GM10248 (cell line): ENCODE measurements at places on chromosomes 1 and 21.

DNA sequence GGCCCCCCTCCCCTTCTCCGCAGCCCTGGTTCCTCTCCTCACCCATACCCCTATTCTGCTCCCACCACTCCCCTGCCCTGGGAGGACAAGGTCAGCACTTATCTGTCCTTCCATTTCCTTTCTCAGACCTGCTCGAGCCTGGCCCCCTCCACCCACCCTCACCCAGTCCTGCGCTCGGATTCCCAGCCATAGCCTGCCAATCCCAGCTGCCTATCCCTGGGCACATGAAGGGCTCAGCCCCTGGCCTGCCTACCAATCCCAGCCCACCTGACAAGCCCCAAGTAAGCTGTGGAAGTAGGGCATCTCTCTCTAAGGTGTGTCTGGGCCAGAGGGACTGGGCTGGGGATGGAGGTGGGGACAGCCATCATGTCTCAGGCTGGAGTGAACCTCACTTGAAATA lies 5.4 kb downstream of the BLACAT1 start:
- no peak for DNase-seq

- no peak for DNase-seq
These were observed 18.9 kb downstream of the SLC27A3 start for GRCh38 chr1:153793973-153794615.

GRCh38 chr1:167086033-167086432 lies 4.1 kb downstream of the GPA33 start:
- no peak for DNase-seq

- no peak for DNase-seq
These were observed 163.4 kb downstream of the ADGRL4 start for GRCh38 chr1:78843111-78843510.

GRCh38 chr1:77636864-77637263 lies 45.6 kb downstream of the ZZZ3 start:
- no peak for DNase-seq

GRCh38 chr1:234866007-234866866 lies 256.3 kb upstream of the IRF2BP2 start:
- DNase-seq = no peak

GRCh38 chr1:168252204-168252733 lies 26.5 kb downstream of the SFT2D2 start:
- no peak for DNase-seq

- no peak for DNase-seq
These were observed 7.4 kb upstream of the IGFN1 start for GRCh38 chr1:201183209-201183608.

- no peak for DNase-seq
These were observed 460.6 kb downstream of the DSCAM start for GRCh38 chr21:40386294-40386911.

GRCh38 chr1:109379422-109379821 lies 18.3 kb downstream of the SORT1 start:
- DNase-seq = no peak

GRCh38 chr1:168084396-168085231 lies 52.1 kb downstream of the GPR161 start:
- DNase-seq = peak; percentile 76

DNA sequence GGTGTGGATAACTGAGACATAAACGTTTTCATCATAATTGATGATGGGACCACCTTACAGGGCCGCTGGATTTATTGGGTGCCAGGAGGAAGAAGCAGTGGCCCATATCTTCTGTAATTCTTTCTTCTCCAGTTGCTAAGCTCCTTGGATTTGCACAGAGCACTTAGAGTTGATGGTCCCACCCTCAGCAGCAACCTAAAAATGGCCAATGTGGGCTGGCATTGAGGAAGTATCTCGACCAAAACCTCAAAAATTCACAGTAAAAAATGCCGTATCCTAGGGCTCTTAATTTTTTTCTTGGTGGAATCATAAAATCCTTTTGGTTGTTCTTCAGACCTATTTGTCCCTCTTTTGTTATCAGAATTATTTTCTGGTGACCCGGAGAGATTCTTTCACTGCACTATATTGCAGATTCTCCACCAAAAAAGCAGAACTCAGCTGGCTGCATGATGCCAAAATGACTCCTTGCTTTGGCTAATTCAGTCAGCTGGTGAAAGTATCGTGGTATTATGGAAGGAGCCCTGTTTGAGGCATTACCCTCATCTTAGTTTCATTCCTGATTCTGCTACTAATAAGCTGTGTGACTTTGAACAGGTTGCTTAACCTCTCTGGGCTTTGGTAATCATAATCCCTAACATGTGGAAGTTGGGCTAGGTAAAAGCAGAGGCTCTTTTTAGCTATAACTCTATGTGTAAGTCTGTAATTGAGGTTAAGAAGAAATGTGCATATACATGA lies 27.6 kb downstream of the KIRREL1 start:
- no peak for DNase-seq

DNA sequence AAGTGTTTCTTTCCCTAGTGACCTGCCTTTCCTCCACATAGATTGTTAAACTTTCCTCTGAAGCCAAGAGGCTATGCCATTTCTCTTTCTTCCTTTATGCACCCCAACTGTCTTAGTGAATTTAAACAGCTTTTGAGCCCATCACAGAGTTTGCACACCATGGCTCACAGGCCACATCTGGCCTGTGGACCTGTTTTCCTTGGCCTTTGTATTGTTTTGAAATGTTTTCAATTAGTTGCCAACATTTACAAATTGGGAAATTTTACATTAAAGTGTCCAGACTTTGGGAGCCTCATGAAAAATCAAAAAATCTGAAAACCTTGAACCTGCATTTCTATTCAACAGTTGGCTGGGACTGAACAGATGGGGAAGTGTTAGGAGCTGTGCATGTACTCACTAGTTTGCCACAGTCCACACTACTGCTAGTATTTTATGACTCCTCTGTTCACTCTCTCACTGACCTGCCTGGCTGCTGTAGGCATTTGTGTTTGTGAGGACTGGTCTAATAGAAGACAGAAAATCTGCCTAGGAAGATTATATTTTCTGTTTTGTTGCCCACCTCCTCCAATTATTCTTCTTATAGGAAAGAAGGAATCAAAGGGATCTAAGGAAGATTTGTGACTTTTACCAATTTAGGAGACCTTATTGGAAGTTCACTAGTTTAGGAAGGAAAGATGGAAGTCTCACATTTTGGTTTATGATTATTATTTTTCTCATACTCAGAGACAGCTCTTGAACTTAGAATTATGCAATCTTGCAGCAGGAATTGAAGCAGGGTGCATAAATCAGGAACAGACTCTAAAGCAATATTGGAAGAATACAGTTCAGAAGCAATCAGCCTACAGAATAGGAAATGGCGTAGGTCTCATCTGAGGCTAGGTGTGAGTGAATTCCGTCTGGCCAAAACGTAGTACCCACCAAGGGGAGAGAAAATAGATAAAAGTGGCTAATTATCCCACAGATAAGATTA lies 134.7 kb downstream of the HLX start:
- DNase-seq = no peak

- peak; percentile 65 for DNase-seq
These were observed 34.6 kb upstream of the S100A7 start for GRCh38 chr1:153494976-153495535.

DNA sequence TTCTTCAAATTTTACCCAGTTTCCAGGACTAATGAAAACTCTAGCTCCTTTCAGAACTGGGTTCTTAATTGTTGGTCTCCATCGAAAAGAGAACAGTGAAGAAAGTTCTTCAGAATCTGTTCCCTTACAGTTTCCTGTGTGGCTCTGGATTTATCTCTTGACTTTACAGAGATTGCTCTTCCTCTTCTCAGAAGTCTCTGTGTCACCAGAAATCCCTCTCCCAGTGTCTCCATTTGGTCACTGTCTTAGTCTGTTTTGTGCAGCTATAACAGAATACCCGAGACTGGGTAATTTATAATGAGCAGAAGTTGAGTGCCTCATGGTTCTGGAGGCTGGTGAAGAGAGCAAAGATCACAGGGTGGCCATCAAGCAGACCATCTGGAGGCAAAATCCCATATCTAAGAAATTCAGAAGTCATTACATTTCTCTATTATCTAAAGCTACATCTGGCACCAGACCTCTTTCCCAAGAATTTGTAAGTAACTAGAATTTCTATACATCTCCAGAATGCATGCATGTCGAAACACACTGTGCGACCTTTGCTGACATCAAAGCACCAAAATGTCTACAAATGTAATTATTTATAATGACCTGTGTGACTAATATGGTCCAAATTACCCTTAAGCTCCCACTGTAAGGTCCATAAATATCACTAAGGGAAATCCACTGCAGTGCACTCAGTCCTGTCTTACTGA lies 65.4 kb upstream of the KRTAP19-8 start:
- DNase-seq = no peak

DNA sequence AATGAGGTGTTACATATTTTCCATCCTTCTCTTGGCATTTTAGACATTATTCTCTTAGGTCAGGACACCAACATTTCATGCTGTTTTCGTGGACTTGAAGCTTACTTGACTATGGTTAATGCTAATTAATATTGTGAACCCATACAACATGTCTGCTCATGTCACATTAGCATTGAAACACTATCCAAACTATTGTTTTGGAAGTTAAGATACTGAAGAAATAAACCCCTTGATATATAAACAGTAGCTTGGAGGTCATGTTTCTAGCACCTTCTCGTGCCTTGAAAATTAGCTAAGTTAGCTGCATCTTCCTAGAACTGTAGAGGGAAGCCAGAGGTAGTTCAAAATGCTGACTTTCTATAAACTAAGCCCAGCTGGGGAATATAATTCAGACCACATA lies 288.8 kb downstream of the LTN1 start:
- DNase-seq = no peak

DNA sequence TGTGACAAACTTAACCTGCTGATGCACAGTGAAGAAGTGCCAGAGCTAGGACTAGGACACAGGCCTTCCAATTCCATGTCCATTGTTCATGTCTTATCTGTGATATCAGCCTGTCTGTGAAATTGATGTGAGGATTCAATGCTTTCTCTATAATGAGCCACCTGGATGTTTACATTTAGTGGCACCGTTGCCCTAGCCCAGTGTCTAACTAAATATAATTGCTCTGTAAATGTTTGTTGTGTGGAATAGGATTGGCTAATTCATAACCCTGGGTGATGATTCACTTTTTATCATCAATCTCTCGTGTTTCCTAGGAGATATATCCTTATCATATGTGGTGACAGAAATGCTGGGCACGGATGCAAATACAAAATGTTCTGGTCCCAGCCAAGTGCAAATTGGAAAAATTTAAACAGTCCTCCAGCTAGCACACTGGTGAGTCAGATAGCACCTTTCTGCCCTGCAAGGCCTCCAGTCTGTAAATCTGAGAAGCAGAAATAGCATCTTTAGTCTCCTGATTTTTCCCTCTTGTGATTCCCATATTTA lies 46.9 kb upstream of the GNG12 start:
- no peak for DNase-seq

- no peak for DNase-seq
These were observed 719.0 kb downstream of the RWDD3 start for GRCh38 chr1:95953015-95953414.

DNA sequence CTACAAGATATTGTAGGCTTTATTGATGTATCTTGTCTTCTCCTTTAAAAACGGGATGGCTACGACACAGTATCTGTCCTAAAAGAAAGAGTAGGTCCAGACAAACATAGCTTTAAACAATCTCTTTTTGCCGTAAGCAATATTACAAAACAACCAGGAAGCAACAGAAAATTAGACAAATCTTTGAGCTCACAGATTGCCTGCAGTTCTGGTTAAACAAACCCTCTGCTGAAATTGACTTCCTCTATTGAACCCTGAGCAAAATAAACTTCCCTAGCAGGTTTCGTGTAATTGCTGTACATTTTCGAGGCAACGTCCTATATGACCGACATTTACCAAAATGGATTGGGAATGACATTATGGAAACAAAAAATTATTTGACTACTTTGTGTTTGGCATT lies 50.6 kb downstream of the CHML start:
- DNase-seq = no peak

GRCh38 chr1:107883562-107883961 lies 81.4 kb downstream of the VAV3 start:
- DNase-seq = no peak

DNA sequence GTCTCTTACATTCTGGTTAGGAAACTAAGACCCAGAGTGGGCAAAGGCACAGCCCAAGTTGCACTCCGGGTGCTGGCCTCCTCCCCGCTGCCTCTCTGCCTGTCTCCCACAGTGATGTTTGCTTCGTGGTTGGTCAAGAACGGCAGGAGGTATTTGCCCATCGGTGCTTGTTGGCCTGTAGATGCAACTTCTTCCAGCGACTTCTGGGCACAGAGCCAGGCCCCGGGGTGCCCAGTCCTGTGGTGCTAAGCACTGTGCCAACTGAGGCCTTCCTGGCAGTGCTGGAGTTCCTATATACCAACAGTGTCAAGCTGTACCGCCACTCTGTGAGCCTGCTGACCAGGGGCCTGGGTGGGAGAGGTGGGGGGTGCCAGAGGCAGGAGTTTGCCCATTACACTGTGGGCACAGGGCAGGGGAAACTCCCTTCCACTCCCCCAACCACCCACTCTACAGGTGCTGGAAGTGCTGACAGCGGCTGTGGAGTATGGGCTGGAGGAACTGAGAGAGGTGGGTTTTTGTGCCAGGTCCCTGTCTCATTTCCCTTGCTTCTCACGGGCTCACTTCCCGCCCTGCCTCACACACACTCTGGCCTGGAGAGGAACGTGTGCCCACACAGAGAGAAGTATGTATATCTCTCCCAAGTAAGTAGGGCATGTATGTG lies 1.9 kb downstream of the BTBD19 start:
- no peak for DNase-seq
